Type B pancreatic cell (in vitro differentiated cells): ENCODE measurements at places on chromosomes 16 and 17.

GRCh38 chr16:31467151-31467773, 4.7 kb upstream of the TGFB1I1 start:
- peaks cover 7% of the 10 kb centered on the region for H3K27me3 ChIP-seq
- no peak for DNase-seq
- peaks cover 8% of the 10 kb centered on the region for H3K4me1 ChIP-seq
- H3K36me3 ChIP-seq: no peaks in the 10 kb centered on the region

- no peak for DNase-seq
- no peak overlapping the region for H3K27ac ChIP-seq
- peaks cover 10% of the 10 kb centered on the region for H3K27me3 ChIP-seq
- no peak overlapping the region for H3K4me3 ChIP-seq
- peaks cover 7% of the 10 kb centered on the region for H3K4me1 ChIP-seq
- H3K36me3 ChIP-seq: no peaks in the 10 kb centered on the region
Observed at GRCh38 chr17:12627781-12628451, 37.8 kb upstream of the MYOCD start.

DNA sequence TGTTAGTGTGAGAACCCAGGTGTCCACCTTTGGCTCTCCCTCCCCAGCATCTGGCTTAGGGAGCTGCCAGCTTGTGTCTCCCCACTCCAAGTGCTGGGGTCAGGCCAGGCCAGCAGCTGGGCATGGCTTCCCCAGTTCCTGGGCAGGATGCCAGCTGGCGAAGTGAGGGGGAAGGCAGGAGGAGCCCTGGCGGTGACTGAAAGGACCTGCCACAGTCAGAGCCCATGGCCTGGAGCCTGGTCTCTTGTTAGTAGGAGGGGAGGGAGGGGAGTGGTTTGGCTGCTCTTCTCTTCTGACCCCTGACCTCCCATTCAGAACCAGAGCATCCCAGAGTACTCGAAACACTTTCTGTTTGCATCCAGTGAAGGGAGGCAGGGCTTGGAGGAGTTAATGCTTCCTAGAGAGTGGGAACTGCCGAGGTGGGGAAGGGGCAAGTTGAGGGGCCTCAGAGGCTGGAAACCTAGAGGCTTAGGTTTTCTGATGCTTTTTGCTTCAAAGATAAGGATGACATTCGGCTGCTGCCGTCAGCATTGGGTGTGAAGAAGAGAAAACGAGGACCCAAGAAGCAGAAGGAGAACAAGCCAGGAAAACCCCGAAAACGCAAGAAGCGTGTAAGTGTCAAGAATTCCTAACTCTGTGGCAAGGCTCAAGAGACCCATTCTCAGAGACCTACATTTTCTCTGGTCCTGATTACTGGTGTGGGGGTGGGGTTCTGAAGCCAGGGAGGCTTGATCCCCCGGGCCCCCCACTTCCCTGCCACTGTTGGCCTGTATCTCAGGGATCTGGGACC, 772 bp downstream of the CHD3 start:
- H3K27ac ChIP-seq: no peak overlapping the region
- DNase-seq: peak; percentile 79
- H3K36me3 ChIP-seq: peaks cover 9% of the 10 kb centered on the region
- no peaks in the 10 kb centered on the region for H3K4me1 ChIP-seq
- H3K27me3 ChIP-seq: no peaks in the 10 kb centered on the region
- H3K4me3 ChIP-seq: no peak overlapping the region

DNA sequence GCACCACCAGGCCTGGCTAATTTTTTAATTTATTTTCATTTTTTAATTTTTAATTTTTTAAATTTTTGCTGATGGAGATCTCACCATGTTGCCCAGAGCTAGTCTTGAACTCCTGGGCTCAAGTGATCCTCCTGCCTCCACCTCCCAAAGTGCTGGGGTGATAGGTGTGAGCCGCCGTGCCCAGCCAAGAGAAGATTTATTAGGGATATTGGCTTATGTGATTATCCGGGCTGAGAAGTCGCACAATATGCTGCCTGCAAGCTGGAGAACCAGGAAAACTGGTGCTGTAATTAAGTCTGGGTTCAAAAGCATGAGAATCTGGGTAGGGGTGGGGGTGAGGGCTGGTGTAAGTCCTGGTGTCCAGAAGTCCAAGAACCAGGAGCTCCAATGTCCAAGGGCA, 2.5 kb upstream of the C16orf90 start:
- no peak overlapping the region for H3K27ac ChIP-seq
- H3K36me3 ChIP-seq: no peaks in the 10 kb centered on the region
- H3K4me3 ChIP-seq: no peak overlapping the region
- H3K4me1 ChIP-seq: peaks cover 21% of the 10 kb centered on the region

GRCh38 chr16:87149051-87149450, 168.1 kb downstream of the C16orf95 start:
- no peak overlapping the region for H3K4me3 ChIP-seq
- no peaks in the 10 kb centered on the region for H3K36me3 ChIP-seq
- H3K27me3 ChIP-seq: peaks cover 6% of the 10 kb centered on the region
- no peak overlapping the region for H3K27ac ChIP-seq
- DNase-seq: no peak
- peaks cover 23% of the 10 kb centered on the region for H3K4me1 ChIP-seq

DNA sequence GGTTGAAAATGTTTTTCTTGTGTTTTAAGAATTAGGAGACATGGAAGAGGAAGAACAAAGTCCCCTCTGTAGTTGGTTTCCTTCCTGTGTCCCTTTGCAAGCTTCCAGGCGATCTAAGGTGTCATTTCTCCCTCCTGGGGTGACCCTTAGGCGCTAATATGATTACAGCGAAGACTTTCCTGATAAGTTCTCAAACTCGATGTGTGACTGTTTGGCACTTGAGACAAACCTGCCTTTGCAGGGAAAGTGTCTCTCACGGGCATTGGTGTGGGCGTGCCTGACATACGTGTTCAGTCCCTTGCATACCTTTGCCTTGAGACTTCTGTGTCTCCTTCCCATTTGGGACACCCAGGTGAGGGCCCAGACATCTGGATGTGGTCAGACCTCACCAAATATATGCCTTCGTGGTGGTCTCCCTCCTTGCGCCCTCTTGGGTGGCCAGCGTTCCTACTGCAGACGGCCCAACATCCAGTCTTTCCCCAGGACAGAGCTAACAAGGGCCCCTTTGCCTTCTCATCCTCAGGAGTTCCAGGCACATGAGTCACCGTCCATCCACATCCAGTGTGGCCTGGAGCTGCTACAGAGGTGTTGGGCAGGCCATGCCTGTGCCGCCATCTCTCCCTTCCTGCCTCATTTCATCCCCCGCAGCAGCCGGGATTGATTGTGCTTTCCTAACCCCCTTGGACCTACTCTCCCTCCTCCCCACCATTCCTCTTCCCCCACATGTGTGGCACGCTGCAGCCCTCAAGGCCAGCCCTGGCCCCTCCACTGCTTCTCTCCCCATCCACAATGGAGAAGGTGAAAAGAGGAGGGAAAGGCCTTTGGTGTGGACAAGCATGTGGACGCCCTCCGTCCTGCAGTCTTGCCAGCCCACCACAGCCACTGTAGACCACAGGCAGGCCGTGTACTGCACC, 3.1 kb upstream of the JPT2 start:
- H3K4me3 ChIP-seq: no peak overlapping the region
- no peak overlapping the region for H3K27ac ChIP-seq
- no peak for DNase-seq
- H3K36me3 ChIP-seq: peaks cover 13% of the 10 kb centered on the region

DNA sequence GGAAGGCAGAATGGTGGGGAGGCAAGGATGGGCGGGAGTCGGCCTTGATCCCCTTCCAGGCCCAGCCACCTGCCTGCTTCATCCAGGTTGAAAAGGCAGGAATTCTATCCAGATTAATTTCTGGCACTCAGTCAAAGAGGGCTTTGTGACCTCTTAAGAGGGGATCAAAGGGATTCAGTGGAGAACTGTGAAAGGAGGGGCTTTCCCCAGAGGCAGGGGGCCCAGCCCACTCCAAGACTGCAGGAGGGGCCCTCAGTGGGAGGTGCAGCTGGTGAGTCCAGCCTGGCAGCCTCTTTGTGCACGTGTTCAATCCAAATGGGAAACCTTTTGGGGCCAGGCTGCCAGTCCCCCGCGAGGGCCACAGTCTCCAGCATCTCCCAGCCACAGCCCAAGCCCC, 148.5 kb upstream of the PLCG2 start:
- peak overlapping the region; percentile 48 for H3K27ac ChIP-seq
- no peaks in the 10 kb centered on the region for H3K36me3 ChIP-seq
- no peak overlapping the region for H3K4me3 ChIP-seq

DNA sequence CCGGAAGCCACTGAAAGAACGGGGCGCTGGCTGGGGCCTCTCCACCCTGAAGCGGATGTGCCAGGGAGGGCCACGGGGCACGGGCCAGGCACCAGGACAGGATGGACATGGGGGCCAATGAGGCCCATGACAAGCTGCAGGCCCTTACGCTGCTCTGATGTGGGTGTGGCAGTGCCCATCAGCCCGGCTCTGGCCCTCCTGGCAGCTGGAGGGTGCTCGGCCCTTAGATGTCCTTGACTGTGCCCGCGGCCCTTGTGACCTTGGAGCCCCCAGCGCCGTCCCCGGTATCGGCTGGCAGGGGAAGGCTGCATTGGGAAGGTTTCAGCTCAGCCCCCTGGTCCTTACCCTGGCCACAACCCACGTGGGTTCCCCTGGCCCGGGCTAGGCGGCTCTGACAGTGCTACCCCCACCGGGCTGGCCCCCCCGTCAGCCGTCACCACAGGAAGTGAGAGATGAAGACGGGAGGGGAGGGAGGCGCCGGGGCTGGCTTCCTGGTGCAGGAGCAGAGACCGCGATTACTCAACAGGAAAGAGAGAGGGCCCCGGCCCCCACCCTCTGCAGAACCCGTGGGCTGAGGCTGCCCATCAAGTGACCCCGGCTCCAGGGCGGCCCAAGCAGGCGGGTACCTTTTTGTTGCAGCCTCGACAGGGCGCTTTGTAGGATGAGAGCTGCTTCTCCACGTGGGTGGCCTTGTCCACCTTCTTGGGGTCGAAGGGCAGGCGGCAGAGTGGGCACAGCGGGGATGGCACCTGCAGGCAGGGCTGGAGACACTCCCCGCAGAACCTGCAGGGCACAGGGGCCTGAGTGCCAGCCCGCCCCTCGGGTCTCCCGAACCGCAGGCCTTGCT, 5.3 kb downstream of the RNF166 start:
- no peaks in the 10 kb centered on the region for H3K36me3 ChIP-seq
- no peak for DNase-seq
- peaks cover 8% of the 10 kb centered on the region for H3K4me1 ChIP-seq
- H3K4me3 ChIP-seq: no peak overlapping the region

DNA sequence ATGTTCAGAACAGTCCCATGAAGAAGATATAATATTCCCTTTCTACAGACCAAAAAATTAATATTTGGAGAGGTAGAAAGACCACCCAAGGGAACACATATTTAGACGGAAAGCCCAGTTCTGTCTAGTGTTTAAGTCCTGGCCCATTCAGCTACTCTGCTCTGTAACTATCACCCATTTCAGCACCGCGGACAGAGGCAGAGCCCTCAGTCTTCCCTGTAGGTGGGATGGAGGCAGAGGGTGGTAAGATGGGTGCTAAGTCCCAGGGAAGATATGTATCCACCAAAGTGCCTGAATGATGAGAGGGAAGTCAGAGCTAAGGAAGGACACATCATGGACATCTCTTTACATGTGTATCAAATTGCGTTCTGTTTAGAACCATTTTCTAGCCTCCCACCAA, 27.8 kb upstream of the C16orf78 start:
- DNase-seq: no peak
- no peak overlapping the region for H3K27ac ChIP-seq
- H3K4me3 ChIP-seq: no peak overlapping the region
- peaks cover 72% of the 10 kb centered on the region for H3K27me3 ChIP-seq
- H3K36me3 ChIP-seq: no peaks in the 10 kb centered on the region
